ENCODE measurements at places on chromosomes 16 and 17.

- no peak for DNase-seq
Observed at GRCh38 chr17:77531002-77531401, 390.2 kb downstream of the SEC14L1 start.

DNA sequence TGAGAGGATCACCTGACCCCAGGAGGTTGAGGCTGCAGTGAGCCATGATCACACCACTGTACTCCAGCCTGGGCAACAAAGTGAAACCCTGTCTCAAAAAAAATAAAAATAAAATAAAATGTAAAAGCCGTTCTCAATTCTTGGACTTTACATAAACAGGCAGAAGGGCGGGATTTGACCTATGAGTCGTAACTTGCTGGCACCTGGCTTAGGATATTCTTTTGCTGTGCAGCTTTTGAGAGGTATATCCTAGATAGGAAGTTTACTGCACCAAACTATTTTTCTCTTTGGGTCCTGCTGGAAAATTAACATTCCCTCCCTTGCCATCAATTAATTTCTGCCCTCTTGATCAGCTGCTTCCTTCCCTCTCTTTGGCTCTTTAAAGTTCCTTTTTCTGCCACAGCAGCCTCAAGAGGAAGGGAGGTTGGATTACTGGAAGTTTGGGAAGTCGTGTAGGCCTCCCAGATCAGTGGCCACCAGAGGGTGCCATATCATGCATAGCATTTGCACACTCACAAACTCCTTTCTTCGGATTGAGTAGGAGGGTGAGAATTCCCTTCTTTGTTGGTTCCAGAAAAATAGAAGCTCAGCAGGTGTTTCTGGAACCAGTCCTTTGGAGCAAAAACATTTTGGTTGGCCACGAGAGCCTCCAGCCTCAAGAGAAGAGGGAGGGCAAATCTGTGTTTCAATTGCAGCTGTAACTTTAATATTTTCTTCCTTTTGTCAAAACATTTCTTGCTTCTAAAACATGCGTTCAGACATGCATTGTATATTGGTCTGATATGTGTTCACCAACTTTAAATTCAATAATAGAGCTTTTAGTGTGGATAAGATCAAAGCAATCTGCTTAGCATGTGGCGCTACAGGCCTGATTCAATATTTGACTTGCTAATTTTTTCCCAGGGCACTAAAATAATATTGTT is 147.3 kb downstream of the CCDC182 start:
- DNase-seq: no peak

GRCh38 chr17:40461732-40462342 is 18.6 kb downstream of the IGFBP4 start:
- no peak for DNase-seq

- DNase-seq: no peak
Observed at GRCh38 chr16:729768-730665, 3.1 kb downstream of the HAGHL start.

DNA sequence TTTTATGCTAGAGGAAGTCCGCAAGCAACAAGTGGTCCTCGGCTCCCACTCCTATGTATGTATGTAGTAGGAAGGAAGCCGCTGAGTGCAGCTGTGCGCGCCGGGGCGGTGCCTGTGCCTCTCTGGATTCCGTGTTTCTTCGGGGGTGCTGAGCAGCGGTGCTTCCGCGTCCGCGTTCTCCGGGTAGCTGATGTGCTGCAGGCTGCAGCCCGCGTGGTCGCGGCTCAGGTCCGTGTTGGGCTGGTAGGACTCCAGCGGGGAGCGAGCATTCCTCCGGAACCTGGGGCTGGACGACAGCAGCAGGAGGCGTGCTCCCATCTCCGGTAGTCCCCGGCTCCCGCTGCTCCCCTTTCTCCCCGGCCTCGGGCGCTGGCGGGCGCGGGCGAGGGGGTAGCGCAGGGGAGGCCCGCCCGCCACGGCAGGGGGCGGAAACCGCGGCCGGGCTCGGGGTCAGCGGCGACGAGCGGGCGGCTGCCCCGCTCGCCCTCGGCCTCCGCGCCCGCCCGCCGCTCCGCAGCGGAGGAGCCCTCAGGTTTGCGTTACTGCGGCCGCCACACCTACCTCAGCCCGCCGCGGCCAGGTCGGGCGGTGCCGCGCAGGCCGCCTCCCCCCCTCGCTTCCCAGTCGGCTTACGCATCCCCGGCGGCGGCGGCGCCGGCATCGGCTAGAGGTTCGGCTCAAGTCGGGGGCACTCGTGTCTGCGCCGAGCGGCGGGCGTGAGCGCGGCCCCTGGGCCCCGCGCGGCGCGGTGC is 487 bp downstream of the C17orf67 start:
- peak; percentile 31 for DNase-seq
